ENCODE measurements at places on chromosomes 2 and 18. TPM values are rescaled to one million over a fixed set of nuclear protein-coding genes. Genes with fewer than 3 reads are reported as not detected.

DNA sequence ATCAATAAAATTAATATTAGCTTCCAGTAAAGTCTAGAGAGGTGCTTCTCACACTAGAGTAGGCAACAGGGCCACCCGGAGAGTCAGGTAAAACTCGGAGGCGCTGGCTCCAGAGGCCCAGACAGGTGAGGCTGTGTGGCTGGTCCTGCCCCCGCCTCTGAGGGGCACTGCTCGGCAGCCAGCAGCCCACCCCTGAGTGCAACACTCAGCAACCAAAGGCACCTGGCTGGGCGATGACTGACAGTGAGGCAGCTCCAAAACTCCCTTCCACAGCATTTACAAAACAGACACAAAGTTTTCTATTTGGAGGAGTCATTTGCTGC is 138.8 kb upstream of the ID2 start:
- DNase-seq: no peak

Gene PLEKHA3
- 23.0 TPM for total RNA-seq

Gene REG3A
- not detected for total RNA-seq

GRCh38 chr2:170218931-170219330 is 41.0 kb downstream of the MYO3B start:
- DNase-seq: no peak

- peak; percentile 51 for DNase-seq
Observed at GRCh38 chr2:227238238-227239237, 74.1 kb downstream of the COL4A3 start.

GRCh38 chr2:75379476-75380210 is 180.3 kb upstream of the TACR1 start:
- no peak for DNase-seq

- DNase-seq: no peak
Observed at GRCh38 chr18:37684590-37684989, 119.0 kb upstream of the CELF4 start.

Gene RNMT
- total RNA-seq: 48.5 TPM

DNA sequence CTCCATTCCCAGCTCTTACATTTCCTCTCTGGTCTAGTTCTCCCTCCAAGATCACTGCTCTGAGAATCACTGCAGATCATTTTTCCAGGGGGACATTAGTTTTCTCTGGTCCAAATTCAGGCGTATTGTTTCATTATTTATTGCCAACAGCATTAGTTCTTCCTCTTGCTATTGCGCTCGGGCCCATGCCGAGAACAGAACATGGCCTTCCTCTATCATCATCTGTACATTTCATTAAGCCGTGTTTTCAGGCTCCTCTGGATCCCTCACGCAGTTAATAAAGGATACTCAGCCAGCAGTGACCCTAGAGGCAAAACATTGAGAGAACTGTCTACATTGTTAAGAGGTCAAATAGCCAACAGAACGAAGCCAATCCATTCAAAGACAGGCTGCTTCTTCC is 63.9 kb downstream of the CCBE1 start:
- DNase-seq: no peak

GRCh38 chr2:55224761-55225261 is 7.3 kb downstream of the CLHC1 start:
- DNase-seq: no peak

DNA sequence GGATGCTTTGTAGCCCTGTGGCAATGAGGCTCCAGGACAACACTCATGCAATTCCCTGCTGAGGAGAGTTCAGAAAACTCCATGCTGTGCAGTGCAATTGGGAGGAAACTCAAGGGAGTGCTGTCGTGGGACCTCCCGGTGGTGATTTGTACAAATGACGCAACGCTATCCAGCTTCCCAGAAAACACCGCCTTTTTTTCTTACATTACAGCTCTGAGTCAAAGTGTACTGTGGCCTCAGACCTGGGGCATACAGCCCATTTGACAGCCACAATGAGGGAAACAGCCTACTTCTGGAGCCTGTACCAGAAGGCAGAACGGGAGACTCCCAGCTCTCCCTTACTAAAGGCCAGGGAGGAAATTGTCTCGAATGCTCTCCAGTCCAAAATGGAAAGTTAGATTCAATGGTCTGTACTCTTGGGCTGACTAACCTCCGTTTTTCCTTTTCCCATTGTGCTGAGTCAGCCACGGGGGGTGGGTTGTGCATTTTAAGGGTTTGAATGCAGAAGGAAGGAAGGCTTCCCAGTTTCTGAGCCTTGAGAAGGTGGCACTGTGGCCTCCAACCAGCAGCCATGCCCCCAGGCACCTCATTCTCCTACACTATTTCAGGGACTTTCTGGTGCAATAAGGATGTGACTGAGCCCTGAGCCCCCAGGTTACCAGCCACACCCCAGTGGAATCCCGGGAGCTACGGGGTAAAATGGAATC is 16.4 kb upstream of the CYP1B1 start:
- no peak for DNase-seq

Gene CFC1B
- not detected for total RNA-seq

Gene HOXD4
- not detected for total RNA-seq

- DNase-seq: no peak
Observed at GRCh38 chr2:69376403-69376802, 10.6 kb downstream of the GFPT1 start.

DNA sequence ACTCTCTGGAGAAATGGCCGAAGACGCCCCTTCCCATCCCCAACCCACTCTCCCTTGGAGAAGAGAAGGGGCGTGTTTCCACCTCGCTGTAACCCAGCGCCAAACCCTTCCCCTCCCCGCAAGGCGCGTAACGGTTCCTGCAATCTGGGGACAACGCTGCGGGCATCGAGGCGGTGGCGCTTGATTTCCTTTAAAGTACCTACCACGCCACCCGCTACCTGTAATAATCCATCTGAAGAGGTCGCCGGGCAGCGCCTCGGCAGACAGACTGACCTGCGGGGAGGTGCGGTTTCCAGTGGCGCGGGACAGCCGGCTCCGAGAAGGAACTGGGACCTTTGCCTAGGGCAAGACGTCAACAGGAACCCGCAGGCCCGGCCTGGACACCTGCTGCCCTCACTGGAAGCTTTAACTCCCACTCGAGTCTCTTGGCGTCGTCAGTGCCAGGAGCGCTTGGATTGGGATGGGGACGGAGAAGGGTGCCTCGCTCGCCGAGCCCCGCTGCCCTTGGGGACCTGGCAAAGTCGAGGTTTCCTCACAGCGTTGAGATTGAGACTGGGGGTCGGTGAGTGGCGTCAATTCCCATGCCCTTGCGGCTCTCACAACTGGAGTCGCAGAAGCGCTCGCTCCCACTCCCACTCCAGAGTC is at the start of gene CYP1B1:
CYP1B1 (minus strand) TSS at position 645 of the 645 bp plus-strand sequence. CDS start 763 bp downstream, outside the sequence.
- DNase-seq: no peak

Gene ST6GAL2
- not detected for total RNA-seq

Gene C2orf66
- total RNA-seq: 0.60 TPM

- DNase-seq: no peak
Observed at GRCh38 chr2:106195456-106195855, 1.4 kb upstream of the UXS1 start.

Gene ALK
- not detected for total RNA-seq

DNA sequence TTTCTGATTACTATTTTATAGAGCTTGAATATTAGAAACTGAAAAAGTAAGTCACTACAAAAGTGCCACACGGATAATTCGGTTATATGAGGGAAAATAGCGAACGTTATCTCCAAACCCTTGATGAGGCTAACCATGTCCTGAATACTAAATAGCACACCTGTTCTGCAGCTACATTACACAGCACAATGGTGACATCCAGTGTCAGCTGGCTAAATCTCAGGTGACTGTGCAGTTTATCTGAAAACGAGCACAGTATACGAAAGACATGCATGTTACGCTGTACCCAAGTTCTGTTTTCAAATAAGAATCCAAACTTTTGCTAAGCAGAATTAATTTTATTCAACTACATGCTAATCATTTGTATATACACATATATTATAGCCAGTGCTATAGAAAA is 9.0 kb downstream of the CCDC68 start:
- no peak for DNase-seq

DNA sequence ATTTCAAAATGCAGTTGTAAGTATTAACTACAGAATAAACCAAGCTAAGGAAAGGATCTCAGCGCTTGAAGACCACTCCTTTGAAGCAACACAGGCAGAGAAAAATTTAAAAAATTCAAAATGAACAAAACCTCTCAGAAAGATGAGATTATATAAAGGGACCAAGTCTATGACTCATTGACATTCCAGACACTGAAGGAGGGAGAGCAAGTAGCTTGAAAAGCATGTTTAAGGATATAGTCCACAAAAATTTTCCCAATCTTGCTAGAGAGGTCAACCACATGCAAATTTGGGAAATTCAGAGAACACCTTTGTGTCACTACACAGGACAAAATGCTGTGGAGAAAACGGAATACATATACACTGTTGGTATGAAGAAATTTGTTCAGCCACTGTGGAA is 112.6 kb upstream of the MC4R start:
- no peak for DNase-seq

- DNase-seq: no peak
Observed at GRCh38 chr2:173058673-173059072, 17.0 kb upstream of the MAP3K20 start.

DNA sequence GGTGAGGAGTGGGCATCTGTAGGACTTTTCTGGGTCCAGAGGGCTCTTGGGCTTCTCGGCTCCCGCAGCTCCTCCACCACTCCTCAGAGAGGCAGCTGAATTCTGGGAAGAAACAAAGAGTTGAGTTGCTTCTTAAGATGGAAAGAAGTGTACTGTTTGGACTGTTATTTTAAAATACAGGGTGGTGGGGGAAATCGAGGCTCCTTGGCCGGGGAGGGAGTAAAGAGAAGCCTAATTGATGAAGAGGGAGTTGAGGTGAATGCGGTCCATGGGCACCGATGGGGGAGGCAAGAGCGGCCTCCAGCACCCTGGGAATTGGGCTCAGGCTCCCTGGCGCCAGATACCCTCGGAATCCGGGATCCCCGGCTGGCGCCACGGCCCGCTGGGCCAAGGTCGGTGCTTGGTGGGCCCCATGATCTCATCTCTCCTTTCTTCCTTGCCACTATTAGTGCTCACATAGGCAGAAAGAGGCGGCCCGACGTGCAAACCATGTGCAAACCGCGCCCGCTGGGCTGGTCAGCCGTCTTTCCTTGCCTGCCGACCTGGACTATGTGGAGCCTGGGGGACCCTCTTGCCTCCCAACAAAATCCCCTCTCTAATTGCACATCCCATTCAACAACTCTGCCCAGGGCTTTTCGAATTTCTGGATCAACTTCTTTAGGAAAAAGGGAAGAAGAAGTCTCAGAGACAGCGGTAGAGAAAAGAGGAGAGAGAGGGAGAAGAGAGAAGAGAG is 604 bp upstream of the SIX3 start:
- DNase-seq: no peak

DNA sequence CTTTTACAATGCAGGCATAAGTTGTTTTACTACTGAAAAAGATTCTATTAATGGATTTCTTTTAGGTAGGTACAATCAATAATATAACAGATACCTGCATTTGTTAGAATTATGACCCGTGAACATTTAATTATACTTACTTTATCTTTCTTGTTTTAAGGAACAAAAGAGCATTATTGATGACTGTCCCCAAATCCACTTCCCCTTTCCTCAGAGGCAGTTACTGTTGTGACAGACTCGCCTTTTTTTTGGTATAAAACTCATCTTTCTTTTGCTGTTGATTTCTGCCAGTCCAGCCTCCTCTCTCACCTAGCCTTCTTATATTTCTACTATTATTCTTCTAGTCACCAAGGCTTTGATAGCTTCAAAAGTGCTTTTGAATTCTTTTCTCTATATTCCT is 12.1 kb downstream of the ACTR3 start:
- no peak for DNase-seq

- DNase-seq: no peak
Observed at GRCh38 chr2:235021752-235022151, 69.9 kb downstream of the SH3BP4 start.

DNA sequence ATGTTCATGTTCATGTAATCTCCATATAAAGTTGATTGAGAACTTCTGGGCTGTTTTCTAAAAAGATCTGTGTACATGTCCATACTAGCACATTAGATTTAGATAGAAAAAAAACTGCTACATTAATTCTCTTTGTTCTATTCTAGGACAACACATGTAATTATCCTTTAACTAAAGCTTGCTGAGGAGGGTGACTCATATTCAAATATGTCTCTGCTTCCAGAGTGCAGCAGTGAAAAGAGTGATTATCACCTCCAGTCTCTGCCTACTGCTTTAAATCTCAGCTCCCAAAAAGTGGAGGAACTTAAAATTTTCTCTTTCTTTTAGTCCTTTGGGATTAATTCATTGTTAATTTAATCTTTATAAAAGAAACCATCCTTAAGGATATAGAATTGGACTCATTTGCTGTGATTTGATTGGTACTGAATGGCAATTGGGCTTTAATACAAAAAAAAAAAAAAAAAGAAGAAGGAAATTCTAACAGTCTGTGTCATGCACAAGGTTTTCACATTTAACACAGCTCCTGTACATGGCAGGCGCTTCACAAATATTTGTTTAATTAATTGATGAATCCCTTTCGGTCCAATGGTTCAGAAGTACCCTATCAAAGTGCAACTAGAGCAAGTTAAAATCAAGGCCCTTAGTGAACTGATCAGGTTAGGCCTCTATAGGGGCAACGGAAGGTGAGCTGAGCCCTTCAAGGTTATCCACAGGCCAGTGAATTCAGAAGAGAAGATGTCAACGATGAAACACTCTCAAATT is 214.0 kb upstream of the KCNJ3 start:
- DNase-seq: no peak

DNA sequence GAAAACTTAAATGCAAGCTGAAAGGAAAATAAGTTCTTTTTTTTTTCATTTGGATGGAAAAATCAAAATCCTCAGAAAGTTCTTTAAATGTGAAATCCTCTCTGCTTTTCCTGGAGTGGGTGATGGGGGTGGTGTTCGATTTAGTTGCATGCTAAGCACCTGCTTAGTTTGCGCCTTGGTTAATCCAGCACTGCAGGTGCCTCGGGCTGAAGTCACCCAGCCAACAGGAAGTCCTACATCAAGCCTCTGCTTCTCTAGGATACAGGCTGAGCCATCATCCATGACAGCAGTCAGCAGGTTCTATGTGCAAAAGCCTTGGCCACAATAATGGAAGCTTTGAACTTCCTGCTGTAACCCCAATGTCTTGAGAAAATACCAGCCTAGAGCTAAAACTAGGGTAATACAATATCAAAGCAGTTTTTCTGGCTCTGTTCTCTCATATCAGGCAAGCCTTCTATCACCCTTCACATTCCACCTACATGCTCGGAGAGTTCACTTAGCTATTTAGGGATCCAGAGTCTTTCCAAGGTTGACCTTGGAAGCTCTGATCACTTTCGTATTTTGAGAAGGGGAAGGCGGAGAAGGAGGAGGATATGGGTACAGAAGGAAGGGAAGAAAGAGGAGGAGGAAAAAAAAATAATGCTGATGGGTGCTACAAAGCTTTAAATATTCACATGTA is 116.1 kb upstream of the LRRTM1 start:
- no peak for DNase-seq

Gene TMEM17
- total RNA-seq: 0.70 TPM

Gene GNAL
- total RNA-seq: 1.6 TPM

DNA sequence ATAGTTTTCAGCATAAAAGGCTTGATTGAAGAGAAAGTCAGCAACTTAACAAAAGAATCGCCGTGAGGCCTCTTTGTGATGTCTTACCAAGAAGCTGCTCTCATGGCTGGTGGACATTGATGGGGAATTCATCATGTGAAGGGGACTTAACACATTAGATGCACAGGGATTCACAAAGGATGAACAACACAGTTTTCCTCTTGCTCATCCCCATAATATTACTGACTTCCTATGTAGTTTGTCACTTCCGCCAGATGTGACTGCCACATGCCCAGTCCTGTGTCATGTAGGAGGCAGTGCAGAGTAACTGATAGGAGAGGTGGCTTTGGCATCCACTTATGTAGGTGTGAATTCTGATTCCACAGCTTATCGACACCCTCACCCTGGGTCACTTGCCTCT is 232.6 kb upstream of the LYPD1 start:
- DNase-seq: no peak

Measured in activated T-cell treated with anti-CD3 and anti-CD28 coated beads, Interleukin-2, amount 50 U/mL, for 72 hours (primary cell).